ENCODE measurements at places on chromosomes 16 and 17.

DNA sequence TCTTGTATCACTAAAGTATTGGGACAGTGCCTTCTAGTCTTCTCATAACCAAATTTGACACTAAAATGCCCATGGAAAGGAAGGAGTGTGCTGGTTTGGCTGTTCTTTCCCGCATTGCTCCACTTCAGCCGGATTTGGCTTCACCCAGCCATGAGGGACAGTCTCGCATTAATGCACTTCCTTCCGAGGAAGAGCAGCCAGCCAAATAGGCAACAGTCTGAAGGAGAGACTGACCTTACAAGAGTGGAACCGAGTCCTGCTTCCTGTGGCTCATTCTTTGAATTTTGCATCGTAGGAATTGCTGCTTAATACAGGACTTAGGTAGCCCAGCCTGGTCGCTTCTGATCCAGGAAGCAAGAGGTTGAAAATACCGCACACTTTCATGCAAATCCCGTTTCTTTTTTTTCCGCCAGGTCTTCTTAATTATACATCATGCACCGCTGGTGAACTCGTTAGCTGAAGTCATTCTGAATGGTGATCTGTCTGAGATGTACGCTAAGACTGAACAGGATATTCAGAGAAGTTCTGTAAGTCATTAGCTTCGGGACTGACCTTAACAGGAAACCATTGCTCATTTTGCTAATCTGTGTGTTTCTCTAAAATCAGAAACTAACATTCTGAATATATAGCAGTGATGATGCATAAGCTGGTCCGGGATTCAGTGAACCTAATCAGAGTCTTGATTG is 38.2 kb downstream of the CLEC16A start:
- no peak for DNase-seq

DNA sequence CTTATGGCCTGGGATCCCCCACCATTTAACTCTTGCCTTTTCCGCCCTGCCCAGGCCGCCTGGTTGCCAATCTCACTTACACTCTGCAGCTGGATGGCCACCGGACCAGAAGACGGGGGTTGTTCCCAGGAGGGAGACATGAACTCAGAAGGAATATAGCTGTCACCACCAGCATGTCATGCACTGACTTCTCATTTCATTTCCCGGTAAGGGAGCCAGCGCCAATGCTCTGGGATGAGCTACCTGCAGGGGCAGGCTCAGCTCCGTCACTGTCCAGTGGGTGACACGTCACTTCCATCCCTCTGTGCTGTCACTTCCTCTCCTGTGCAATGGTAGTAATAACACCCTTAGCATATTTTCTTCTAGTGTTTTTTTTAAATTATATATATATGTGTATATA is 26.7 kb downstream of the ITGAL start:
- no peak for DNase-seq

GRCh38 chr16:80804056-80804525 is 307 bp downstream of the CDYL2 start:
- DNase-seq = peak; percentile 2

DNA sequence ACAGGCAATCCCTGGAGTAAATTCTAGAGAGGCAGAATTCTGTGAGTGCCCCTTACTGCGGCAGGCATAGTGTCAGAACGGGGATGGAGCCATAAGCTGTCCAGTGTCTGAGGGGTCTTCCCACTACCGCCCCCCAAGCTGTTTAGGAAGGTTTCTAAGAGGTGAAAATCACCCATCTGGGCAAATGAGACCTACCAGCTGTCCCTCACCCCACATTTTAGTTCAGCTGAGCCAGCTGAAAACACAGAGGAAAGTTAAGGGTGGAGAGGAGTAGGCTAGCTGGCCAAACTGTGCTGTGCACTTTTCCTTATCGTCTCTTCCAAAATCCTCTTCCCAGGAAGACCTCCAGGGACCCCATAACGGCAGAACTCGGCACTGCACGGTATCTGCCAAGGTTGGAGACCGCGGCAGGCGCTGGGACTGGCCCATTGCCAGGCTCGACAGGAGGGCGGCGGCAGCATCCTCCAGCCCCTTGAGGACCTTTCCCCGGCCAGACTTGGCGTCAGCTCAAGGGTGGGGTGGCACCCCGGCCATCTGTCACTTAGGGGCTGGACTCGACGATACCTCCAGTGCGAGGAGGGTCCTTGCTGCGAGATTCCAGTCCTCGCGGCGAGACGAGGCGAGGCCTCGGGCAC is 955 bp downstream of the ACLY start:
- peak; percentile 76 for DNase-seq

- DNase-seq = peak; percentile 96
Measured at GRCh38 chr17:4709794-4710692, at the start of gene ARRB2. Gene ARRB2, plus strand, starts transcription at chr17:4710632. Its CDS starts 90 bp downstream, at chr17:4710722.

GRCh38 chr16:64983963-64984362 is 137.9 kb downstream of the CDH11 start:
- peak; percentile 48 for DNase-seq

GRCh38 chr17:8831234-8831849 is 32.2 kb upstream of the MFSD6L start:
- DNase-seq = no peak

GRCh38 chr16:72291531-72291981 is 119.6 kb upstream of the PMFBP1 start:
- DNase-seq = no peak
